ENCODE measurements at places on chromosomes 13 and 19.

GRCh38 chr19:54253331-54254194 is 3.5 kb downstream of the LILRB5 start:
- no peak for DNase-seq

- no peak for DNase-seq
Measured at GRCh38 chr19:51147663-51148062, 5.6 kb downstream of the SIGLEC7 start.

GRCh38 chr19:55590617-55591016 is 8.7 kb downstream of the FIZ1 start:
- no peak for DNase-seq

DNA sequence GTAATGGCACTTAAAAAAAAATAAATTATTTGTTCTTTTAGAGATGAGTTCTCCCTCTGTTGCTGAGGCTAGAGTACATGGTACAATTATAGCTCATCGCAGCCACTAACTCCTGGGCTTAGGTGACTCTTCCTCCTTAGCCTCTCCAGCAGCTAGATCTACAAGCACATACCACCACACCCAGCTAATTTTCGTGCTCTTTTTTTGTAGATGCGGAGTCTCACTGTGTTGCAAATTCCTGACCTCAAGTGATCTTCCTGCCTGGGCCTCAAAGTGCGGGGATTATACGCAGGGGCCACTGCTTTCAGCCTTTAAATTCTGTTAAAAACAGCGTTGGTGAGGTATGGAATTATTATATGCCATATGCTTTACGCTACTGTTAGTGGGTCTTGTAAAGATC is 2034.0 kb downstream of the OLFM4 start:
- no peak for DNase-seq

DNA sequence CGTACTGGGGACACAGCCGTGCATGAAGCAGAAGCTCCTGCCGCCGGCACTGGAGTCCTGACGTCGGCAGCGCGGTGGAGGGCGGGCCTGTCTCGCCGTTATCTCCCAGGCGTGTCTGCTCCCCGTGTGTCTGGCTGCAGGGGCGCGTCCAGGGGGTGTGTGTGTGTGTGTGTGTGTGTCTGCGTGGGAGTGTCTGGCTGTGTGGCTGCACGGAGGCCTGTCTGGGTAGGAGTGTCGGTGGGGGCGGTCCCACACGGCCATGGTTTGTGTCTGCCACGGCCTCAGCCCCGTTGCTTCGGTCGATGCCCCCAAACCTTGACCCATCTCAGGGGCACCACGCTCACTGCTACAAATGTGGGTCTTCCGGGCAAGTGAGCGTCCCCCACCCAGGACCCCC is 18.3 kb downstream of the ARID3A start:
- DNase-seq: no peak

GRCh38 chr13:43905435-43906031 is 25.8 kb downstream of the LACC1 start:
- no peak for DNase-seq

DNA sequence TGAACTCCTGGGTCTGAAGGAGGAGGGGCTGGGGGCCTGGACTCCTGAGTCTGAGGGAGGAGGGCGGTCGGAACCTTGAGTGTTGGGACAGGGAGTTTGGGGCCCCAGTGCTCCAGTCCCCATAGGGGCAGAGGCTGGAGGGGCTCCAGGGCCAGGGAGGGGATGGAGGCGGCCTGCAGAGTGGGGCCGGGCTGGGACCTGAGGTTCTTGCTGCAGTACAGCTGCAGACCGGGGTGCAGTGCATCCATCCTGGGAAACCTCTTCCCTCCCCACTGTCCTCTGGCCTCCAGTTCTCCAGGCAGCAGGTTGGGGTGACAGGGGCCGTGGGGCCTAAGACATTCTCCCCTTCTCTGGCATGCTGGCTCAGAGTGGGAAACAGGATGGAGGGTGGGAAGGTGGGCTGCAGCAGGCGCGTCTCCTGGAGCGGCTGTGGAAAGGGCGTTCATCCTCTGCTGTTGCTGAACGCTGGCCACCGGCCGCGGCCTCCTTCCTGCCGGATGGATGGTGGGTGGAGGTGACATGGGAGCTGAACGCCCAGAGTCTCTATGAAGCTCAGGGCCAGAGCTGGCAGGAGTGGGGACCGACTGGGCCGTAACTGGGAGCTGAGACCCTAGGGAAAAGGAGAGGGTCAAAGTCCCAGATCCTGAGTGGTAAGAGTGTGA is 1.6 kb downstream of the BRSK1 start:
- no peak for DNase-seq

- no peak for DNase-seq
Measured at GRCh38 chr13:51324714-51325420, 14.6 kb upstream of the SERPINE3 start.

DNA sequence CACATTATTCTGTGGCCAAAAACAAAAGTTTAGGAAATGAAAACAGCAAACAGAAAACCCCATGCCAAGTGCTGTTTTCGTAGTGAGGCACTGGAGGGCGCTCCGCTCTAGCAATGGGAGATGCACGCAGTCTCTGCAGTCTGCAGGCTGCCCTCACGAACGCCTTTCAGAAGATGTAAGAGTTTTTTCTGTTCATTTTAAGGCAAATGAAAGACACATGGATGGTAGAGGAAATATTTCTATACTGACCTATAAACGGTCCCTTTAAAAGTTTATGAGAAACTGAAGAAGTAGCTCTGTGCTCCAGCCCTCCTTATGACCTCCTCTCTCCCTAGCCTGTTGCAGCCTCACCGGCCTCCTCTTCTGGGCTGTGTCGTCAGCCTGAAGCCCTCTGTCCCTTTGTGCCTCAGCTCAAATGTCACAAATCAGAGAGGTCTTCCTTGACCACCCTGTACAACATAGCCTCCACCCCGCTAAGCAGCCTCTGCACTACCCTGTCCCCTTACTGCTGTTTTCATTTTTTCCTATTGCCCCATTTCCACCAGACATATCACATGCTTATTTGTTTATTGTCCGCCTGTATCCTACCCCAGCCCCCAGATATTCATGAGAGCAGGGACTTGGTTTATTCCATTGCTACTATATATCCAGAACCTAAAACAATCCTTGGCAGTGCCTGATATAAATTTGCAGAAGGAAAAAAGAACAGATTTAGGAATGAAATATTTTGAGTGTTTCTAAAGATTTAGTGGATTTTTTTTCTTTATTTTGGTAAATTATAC is 116.4 kb downstream of the TM9SF2 start:
- no peak for DNase-seq

GRCh38 chr13:50365408-50366391 is 350.5 kb downstream of the KCNRG start:
- DNase-seq: no peak

DNA sequence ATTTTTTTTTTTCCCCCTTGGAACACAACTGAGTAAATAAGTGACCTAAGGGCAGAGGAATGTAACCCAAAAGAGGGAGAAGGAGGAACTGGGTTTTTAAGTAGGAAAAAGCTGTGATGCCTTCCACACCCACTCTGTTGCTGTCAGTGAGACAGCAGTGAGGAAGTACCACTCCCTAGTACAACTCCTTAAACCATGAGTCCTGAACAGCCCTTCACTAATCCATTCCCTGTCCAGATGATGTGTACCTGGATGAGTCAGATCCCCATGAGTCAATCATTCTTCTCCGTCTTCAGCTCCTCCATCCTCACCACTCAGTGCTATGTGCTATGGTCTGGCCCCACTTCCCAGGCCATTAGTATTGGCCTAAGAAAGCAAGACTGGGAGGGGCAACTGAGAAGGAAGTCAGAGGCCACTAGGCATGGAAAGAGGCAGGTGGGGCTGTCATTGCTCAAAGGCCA is 12.9 kb upstream of the CXCL17 start:
- no peak for DNase-seq

DNA sequence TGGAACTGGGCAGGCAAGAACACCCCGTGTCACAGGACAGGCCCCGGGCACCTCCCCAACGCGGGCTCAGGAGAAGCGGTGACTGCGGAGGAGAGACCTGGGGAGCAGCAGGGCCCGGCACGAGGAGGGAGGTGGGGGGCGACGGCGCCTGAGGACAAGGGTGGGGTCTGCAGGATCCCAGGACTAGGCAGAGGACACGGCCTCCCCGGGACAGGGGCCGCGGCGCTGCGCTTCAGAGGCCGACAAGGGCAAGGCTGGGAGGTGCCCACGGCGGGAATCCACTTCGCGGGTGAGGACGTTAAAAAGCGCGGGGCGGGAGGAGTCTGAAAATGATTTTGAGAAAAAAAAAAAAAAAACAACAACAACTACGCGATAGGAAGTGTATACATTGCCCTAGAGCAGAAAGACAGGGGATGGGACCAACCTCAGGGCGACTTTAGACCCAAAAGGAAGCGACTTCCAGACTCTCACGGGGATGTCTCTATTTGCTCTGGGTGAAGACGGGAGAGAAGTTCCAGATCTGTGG is 44.9 kb downstream of the ZNF611 start:
- no peak for DNase-seq

DNA sequence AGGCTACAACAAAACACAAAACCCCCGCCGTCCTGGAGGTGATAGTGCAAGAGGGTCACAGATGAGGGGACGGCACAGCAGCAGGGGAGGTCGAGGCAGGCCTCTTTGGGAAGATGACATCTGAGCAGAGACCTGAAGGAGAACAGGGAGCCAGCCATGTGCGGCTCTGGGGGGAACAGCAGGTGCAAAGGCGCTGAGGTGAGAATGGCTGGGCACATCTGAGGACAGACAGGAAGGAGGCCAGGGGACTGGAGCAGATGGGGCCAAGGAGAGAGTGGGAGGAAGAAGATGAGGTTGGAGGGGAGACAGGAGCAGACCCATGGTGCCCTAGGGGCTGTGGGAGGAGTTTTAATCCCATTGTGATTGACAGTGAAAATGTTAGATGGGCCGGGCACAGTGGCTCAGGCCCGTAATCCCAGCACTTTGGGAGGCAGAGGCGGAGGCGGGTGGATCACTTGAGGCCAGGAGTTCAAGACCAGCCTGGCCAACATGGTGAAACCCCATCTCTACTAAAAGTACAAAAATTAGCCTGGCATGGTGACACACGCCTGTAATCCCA is 1.8 kb upstream of the CKM start:
- DNase-seq: no peak

DNA sequence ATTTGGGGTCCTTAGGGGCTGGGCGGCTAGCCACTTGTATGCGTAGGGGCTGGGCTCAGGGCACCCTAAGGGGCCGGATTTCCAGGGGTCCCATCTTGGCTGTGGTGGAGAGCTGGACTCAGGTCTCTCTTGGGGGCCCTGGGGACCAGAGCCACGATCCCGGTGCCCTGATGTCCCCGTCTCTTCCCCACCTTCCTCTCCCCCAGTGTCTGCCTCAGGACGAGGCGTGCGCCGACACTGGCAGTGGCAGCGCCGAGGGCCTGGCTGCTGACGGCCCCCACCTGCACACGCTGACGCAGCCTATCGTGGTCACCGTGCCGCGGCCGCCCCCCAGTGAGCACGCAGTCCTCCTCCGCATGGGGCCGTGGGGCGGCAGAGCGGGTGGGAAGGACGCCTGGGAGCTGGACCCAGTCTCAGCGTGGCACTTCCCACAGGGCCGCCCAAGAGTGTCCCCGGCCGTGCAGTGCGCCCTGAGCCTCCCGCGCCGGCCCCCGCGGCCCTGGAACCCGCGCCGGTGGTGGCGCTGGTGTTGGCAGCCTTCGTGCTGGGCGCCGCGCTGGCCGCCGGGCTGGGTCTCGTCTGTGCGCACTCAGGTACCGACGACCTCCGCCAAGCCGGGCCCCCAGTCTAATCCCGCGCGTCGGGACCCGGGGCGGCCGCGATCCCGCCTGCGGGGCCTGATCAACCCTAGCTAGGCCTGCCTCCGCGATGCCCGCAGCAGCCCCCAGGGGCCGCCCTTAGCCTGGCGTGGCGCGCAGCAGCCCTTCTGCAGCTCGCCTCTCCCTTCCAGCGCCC is 2.7 kb upstream of the SNAPC2 start:
- DNase-seq: no peak

- DNase-seq: no peak
Measured at GRCh38 chr13:112752711-112753541, 63.1 kb downstream of the ATP11A start.

GRCh38 chr19:33374236-33374714 is 766 bp downstream of the CEBPG start:
- DNase-seq: no peak

- no peak for DNase-seq
Measured at GRCh38 chr13:71124230-71124629, 742.8 kb downstream of the DACH1 start.

- no peak for DNase-seq
Measured at GRCh38 chr13:97631158-97631557, 197.2 kb downstream of the RAP2A start.

DNA sequence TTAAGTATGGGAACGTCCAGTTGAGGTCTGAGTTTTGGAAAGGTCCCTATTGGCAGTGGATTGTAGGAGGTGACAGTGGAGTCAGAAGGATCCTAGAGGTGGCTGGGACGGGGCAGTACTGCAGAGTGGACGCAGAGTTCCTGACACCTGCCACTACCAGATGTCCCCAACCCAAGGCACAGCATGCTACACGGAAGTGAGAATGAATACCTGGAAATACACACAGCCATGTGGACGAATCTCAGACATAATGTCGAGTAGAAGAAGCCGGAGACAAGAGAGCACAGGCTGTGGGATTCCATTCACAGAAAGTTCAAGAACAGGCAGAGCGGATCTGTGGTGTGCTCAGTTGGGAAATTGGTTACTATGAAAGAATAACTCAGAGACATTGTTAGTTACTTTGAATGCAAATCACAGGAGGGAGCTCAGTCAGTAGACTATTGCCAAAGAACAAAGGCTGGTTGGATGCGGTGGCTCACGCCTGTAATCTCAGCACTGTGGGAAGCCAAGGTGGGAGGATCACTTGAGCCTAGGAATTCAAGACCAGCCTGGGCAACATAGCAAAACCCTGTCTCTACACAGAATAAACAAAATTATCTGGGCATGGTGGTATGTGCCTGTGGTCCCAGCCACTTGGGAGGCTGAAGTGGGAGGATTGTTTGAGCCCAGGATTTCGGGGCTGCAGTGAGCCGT is 37.4 kb downstream of the RYR1 start:
- DNase-seq: no peak

GRCh38 chr19:48969276-48970138 is 4.4 kb downstream of the FTL start:
- DNase-seq: no peak

DNA sequence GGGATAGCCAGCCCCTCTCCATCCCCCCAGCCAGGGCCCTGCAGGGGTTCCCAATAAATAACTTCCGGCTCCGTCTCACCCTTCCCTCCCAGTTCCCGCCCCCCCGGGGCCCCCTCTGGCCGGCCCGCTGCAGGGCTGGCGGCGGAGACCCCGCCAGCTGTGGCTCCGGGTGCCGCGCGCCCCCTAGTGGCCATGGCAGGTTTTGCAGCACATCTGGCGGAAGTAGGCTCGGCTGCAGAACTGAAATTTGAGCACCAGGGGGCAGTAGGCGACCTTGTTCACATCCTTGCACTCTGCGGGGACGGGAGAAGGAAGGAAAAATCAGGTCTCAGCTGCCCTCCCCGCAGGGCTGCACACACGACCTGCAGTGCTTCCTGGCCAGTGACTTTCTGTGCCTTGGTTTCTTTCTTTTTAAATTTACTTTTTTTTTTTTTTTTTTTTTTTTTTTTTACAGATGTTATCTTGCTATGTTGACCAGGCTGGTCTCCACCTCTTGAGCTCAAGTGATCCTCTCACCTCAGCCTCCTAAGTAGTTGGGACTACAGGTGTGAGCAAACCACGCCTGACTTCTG is 3.6 kb upstream of the MYO1F start:
- no peak for DNase-seq
